Effector memory CD4-positive, alpha-beta T cell (primary cell): ENCODE measurements at places on chromosomes 13 and 19.
A peak's percentile ranks its signal among the peaks of the same experiment; 100 is the strongest.

DNA sequence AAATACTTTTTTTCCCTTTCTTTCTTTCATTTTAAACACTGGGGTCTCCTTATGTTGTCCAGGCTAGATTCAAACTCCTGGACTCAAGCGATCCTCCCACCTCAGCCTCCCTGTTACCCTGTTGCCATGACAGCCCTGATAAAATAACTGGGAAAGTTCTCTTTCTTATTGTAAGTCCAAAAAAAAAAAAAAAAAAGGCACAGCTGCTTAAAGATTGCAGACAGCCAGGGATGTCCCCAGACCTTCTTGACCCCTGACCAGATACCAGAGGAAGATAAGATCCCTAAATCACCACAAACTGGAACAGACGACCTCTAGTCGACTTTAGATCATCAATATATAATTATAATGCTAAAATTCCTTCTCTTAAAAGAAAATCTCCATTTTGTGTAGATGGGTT is 1.1 kb upstream of the MVB12A start:
- DNase-seq, result no peak

- no peak for DNase-seq
Observed at GRCh38 chr19:2529473-2529918, 53.6 kb downstream of the GADD45B start.

DNA sequence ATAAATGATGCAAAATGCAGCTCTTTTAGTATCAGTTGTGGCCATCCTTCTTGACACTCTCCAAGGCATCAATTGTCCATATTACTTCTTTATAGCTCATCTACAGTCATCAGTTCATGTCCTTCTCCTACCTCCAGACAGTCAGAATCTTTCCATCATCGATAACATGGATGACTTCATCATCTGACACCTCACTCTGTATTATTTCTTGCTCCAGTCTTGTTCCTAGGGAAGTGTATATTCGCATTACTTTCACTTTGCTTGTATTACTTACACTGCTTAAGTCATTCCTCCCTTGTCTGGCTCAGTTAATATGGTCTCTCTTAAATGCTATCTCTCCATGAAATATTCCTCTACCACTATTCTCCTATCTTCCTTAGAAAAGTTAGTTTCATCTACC is 999.1 kb upstream of the SLC10A2 start:
- no peak for DNase-seq

GRCh38 chr19:13823256-13823655 is 28.0 kb downstream of the ZSWIM4 start:
- DNase-seq, result no peak

DNA sequence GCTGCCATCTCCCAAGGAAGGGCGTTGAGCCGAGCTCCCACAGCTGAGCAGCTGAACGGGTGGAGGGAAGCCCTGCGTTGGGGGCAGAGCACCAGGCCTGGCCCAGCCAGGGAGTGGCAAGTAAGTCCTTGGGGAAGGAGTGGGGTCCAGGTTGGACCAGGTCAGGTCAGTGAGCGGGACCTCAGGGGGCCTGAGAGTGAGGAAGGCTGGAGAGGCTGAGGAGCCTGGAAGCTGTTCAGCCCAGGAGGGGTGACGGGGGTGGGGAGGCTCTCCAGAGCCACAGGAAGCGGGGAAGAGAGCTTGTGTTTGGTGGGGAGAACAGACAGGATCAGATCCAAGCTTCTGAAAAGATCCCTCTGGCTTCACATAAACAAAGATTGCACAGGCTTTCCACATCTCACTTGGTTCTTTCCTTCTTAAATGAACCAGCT is 55.4 kb upstream of the ATP12A start:
- DNase-seq, result no peak

DNA sequence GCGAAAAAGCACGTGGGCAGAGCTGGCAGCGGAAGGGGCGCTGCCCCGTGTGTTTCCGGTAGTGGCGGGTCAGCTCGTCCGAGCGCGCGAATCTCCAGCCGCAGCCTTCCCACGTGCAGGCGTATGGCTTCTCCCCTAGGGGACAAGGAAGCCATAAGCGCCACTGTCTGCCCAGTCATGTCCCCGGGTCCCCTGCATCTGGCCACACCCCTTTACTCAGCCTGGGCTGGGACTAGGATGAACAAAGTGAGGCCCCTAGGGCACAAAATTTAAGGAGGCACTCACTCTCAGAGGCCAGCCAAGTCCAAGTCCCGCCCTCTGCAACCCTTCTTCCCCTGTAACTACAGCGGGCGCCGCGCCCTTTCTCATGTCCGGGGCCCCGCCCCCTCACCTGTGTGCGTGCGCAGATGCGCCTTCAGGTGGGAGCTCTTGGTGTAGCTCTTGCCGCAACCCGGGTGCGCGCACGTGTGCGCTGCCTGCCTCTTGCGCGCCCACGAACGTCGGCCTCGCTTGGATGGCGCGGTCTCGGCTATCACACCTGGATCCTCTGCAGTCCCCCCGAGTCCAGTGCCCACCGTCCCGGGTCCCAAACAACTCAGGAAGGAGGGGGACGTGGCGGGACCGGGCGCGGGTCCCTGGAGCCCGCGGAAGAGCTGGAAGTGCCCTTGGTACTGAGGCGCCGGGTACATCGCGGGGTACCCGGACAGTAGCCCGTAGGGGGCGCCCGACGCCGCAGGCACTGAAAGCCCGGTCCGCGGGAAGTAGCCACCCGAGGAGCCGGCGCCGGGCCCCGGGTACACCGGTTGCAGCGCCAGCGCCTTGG is 1.9 kb downstream of the KLF1 start:
- peak; percentile 71 for DNase-seq

DNA sequence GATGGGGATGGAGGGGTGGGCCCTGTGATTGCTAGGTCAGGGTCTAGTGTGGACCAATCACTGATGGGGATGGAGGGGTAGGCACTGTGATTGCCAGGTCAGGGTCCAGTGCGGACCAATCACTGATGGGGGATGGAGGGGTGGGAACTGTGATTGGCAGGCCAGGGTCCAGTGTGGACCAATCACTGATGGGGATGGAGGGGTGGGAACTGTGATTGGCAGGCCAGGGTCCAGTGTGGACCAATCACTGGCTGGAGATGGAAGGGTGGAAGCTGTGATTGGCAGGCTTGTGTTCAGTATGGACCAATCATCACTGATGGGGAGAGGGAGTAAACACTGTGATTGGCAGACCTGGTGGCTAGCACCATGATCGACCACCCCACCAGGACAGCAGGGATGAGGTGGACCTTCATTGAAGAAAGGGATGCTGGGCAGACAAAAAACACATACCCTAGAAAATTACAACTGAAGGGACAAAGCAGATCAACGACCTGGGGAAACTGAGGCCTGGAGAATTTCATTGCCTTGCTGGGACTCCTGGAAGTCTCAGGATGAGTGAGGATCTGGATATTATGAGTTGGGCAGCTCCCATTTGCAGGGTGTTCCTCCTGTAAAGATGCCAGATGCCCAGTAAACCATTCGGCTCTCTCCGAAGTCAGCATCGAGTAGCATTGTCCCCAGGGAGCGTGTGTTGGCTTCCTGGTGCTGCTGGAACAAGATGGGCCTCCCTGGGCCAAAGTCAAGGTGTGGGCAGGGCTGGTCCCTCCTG is 15.5 kb downstream of the TMPRSS9 start:
- no peak for DNase-seq

DNA sequence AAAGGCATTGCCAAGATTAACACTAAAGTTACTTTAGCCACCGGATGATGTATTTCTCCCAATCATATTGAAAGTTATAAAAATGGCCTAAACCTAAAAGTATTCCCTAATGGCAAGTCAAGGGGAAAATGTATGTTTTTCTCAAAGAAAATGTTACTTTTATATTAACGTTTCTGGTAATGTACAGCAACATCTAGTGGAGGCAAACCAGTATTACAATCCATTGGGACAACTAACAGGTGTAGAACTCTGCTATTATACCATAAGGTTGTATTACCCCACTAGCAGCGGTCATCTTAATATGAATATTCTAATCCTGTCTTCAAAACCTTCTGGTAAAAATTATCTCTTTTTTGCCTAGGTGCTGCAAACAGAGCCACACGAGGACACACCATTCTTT is 69.2 kb downstream of the ZNF100 start:
- DNase-seq, result no peak

- DNase-seq, result no peak
Observed at GRCh38 chr19:40217027-40217810, 965 bp downstream of the TTC9B start.

GRCh38 chr13:107715496-107715895 is 499.8 kb downstream of the LIG4 start:
- DNase-seq, result no peak

GRCh38 chr13:26934096-26934495 is 173.5 kb upstream of the GPR12 start:
- no peak for DNase-seq

DNA sequence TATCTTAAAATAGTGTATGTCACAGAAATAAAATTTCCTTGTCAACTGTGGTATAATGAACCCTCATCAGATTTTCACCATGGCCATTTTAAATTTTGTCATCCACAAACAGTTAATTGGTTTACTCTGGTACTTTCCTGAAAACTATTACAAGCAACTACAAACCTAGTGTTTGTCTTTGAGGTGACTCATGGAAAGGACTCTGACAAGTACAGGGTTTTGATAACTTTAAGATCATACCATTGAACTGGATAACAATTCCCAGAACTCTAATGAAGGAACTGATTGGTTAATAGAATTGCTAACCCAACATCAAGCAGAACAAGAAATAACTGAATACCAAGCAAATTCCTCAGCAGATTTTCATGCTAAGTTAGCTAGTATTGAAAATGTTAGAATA is 237.7 kb upstream of the IPO5 start:
- DNase-seq, result no peak
